ENCODE measurements at places on chromosomes 12 and 14.
A peak's percentile ranks its signal among the peaks of the same experiment; 100 is the strongest.

GRCh38 chr12:57782243-57782607, 362 bp upstream of the TSFM start:
- DNase-seq, result no peak

DNA sequence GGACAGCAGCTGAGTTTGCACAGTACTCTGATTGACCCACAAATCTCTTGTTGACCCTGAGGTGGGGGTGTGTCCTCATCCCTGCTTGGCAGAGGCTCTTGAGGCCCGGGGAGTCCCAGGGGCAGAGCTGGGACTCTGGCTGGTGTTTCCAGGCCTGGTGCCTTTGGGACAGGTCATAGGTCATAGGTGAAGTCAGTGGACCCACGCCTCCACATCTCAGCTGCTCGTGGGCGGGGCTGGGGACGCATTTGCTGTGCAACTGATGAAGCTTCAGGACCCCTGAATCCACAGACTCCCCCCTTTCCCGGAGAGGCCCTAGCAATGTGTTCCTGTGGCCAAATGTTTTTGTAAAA, 408 bp upstream of the CACNA2D4 start:
- DNase-seq, result no peak

DNA sequence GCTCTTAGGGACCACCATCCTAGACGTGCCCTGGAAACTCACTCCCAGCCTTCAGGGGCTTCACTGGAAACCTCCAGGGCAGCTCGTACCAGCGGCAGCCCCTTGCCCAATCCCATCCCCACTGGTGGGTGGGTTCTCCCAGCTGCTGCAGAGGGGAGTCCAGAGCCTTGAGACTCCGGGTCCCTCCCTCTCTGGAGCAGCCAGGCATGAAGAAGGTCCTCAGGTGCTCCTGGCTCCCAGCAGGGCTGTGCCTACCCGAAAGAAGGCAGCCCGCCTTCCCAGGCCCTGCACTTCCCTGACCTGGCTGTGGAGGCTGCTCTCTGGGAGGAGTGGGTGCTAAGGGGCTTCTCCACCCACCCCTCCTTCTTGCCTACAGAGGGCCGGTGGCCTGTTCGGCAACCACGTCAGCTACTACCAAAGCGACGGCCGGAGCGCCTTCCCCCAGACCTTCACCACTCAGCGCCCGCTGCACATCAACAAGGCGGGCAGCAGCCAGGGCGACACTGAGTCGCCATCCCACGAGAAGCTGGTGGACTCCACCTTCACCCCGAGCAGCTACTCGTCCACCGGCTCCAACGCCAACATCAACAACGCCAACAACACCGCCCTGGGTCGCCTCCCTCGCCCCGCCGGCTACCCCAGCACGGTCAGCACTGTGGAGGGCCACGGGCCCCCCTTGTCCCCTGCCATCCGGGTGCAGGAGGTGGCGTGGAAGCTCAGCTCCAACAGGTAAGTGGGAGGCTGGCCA, 115.5 kb upstream of the FKBP4 start:
- DNase-seq, result no peak

GRCh38 chr12:67524861-67525616, 123.5 kb upstream of the DYRK2 start:
- no peak for DNase-seq

- peak; percentile 88 for DNase-seq
These were observed 1.2 kb upstream of the NEMF start for GRCh38 chr14:49853572-49854375.

Data from activated effector memory CD4-positive, alpha-beta T cell treated with anti-CD3 and anti-CD28 coated beads, Interleukin-2, amount 50 U/mL, for 16 hours (primary cell).